Left lobe of liver (tissue), 2 donors: ENCODE measurements at places on chromosomes 3 and 15. TPM values are rescaled to one million over a fixed set of nuclear protein-coding genes. Genes with fewer than 3 reads are reported as not detected.

GRCh38 chr15:77440378-77440999, 19.8 kb downstream of the HMG20A start:
- no peak for DNase-seq

- DNase-seq, result no peak
Observed at GRCh38 chr3:134380249-134380648, 6.0 kb upstream of the AMOTL2 start.

- peak; percentile 95 for DNase-seq
Observed at GRCh38 chr3:148697306-148698189, at the start of gene AGTR1. Gene AGTR1 (plus strand): TSS chr3:148697903. CDS start chr3:148741036, 43,133 bp downstream.

- no peak for DNase-seq
Observed at GRCh38 chr3:60431599-60431958, 819.7 kb downstream of the FHIT start.

GRCh38 chr3:97265237-97266005, 451.0 kb downstream of the EPHA6 start:
- no peak for DNase-seq

DNA sequence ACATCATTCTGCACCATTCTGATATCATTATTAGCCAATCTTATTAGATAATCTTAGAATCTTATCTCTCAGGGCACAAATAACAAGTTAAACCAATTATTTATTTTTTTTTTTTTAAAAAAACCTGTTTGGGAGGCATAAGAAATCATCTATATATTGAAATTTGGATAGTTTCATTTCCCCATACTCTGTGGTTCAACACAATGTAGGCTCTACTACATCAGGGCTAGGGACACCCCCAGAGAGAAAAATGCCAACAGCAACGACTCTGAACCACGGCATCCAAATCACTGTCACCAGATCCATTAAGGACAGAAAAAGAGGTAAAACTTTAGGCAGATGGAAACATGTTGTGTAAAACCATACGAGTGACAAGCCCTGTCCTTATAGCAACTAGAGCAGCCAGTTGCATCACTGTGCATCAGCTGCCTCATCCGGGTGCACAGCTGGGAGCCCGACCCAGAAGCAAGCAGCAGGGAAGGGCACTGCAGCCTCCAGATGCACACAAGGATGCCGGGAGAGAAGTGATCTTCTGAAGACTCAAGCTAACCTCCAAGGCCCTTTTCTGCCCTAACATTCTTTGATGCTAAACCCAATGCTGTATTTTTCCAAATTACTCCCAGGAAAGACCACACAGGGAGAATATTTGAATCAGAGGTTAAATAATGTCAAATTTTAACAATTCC, 381.1 kb downstream of the CTNNB1 start:
- DNase-seq, result no peak

DNA sequence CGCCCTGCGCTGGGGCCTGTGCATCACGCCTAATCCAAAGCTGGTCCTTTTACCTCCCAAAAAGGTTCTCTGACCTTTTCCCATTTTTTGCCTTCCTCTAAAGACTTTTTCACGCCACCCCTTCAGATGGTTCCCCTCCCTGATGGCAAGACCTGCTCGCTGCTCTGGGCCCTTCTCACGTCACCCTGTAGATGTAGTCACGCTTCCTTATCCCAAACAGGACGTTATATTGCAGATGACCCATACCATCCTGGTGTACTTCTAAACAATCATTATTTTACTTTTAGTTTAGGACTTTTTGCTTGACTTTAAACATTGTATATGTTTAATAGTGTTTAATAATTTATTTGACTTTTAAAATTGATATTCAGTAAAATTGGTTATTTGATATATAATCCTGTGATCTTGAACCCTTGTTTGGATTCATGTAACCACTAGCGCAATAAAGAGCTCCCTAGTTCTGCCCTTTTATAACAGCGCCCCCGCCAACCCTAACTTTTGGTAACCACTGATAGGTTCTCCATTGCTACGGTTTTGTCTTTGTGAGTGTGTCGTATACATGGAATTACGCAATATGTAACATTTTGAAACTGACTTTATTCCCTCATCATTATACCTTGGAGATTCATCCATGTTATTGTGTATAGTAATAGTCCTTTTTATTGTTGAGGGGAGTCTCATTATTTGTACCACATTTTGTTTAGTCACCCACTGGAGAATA, 159.0 kb upstream of the CHRNA7 start:
- DNase-seq, result no peak

GRCh38 chr3:8768364-8769087, 887 bp downstream of the OXTR start:
- DNase-seq, result no peak

DNA sequence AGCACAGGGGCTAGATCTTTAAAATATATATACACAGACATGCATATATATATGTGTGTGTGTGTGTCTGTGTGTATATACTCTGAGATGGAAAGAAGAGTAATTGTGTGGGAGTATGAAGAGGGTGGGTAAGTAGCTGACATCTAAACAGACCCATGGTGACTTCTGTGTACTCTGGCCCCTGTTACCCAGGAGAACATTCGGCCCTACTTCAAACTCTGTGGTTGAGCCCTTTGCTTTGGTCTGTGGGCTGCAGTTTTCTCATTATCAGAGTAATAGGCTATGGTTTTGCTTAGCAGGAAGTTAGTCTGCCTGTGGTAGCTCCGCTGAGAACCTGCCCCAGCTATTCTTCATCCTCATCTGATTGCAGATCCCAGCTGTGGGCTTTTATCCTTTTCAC, 141.4 kb downstream of the RBPMS2 start:
- no peak for DNase-seq

- DNase-seq, result no peak
Observed at GRCh38 chr3:157464321-157464720, 27.7 kb downstream of the PTX3 start.

DNA sequence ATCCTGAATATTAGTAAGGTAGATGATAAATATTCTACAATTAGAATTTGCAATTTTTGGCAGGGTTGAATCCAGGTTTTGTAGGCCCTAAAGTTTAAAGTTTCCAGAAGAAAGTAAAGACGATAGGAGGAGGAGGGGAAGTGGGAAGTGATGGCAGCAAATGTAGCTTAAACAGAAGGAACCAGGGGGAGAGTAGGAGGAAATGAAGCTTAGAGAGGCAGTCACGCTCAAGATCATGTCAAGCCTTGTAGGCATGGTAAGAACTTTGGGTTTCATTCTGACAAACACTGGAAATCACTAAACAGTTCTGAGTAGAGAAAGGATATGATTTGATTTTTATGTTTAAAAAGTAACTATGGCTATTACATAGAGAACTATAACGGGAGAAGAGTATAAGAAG, 63.9 kb downstream of the NR2E3 start:
- DNase-seq, result no peak

DNA sequence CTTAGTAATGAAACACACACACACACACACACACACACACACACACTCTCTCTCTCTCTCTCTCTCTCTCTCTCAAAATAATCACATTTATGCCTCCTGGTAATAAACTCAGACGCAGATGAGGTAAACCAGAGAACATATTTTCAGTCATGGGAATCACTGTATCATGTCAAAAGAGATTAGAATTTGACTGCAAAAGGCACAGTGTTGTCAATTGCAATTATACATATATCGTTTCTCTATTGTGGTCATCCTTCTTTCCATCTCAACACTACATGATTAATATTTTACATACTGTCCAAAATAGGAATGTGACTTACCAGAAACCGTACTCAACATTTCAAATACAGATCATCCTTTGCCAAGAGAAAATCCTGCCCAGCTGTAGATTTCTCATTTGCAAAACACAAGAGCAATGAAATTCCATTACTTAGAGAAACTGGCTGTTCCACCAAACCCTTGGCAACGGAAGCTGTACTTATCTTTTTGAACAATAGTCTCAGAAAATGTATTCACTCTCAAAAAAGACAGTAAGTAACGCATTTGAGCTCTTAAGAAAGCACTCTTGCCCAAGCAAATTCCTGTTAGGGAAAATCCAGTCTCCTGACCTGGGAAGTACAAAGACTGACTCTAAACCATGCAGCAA, 24.3 kb downstream of the PDZRN3 start:
- no peak for DNase-seq

DNA sequence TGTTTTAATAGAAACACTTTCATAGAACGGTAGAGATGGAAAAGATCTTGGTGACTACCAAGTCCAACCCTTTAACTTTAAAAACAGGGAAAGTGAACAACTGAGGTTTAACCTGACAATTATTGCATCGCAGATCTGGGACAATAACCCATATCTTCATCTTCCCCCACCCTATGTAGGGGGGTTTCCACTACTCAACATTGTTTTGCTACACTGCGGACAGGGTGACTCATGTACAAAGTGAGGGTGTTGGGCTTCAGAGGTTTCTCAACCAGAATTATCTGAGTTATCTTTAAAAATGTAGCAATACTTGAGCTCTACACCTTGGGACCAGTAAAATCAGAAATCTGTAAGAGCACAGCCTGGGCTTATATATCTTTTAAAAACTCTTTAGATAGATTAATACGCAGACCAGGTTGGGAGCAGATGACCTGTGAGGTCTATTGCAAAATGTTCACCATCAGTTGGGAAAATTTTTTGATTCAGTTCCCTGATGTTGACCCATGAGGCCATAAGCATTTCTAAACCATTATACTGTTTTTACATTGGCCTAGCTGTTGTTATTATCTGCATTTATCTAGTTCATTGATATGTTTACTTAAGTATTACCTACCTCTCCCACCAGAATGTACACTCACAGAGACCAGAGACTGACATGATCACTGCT, 103.6 kb upstream of the ICE2 start:
- DNase-seq, result no peak

DNA sequence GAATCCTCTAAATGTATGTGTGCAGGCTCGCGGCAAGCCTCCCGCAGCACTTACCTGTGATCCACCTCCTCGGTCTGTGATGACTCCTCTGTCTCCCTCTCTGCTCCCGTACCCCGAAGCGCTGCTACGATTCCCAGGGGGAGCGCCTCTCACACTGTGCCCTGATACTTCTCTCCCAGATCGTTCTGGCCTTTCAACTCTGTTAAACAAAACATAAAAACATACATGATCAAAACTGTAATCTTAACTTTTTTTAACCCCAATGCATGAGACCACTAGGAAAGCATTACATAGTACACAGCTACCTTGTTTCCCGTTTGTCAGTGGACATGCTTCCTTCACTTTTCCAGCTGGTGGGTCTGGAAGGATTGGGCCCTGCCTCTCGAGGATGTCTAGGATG, 46.6 kb downstream of the SLTM start:
- DNase-seq, result no peak

DNA sequence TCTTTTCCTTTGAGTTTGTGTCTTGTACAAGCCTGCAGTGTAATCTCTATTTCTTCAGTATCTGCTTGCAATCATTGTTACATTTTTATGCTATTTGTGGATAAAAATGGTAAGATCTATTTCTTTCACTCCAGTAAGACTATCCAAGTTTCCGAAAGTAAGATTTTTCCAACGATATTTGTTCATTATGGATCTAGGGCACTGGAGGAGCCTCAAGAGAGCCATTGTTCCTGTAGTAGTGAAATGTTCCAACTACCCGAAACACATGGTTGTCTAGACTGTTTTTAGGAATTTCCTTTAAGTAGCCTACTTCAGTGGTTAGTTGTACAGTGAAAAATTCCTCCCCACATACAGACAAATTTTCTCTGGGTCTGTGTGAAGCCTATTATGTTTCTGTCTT, 597.4 kb downstream of the RSL24D1 start:
- no peak for DNase-seq

DNA sequence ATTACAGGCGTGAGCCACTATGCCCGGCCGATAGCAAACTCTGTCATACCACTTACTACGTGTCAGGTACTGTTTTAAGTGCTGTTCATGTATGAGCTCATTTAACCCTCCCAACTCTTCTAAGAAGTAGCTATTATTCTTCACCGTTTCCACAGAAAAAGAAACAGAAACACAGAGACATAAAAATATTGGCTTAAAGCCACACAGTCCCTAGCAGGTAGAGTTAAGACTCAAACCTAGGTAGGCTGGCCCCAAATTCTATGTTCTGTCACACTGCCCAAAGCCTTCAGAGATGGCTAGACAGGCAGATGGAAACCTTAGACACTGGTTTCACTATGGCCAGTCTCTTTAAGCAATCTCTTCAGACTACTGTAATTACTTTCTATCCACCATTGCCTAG, 149.8 kb upstream of the KCNMB2 start:
- DNase-seq, result no peak

DNA sequence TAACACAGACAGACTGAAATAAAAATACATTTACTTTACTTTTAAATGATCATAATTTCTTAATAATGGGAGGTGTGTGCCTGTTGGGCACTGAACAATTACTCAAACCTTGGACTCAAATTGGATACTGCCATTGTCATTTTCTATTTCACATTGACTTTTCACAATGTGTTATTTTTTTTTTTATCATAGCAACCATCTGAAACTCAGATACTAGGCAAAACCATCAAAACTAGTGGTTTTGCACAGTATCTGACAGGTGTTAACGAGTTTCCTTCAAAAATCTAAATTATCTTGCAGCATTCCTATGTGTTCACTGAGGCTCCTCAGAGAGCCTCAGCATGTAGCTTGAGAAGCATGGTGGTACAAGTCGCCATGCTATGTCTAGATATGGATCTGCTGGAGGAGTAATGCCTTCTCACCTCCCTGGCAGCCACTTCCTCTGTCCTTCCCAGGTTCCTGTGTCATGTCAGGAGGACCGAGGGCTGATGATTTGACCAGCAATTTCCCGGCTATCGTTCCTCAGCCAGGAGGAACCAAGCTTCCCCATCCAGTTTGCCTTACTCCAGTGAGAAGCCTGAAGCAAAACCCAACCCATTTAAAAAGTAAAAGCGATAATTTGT, 29.9 kb upstream of the RFTN1 start:
- DNase-seq, result no peak

GRCh38 chr3:118760585-118761290, 273.9 kb downstream of the IGSF11 start:
- DNase-seq, result no peak

DNA sequence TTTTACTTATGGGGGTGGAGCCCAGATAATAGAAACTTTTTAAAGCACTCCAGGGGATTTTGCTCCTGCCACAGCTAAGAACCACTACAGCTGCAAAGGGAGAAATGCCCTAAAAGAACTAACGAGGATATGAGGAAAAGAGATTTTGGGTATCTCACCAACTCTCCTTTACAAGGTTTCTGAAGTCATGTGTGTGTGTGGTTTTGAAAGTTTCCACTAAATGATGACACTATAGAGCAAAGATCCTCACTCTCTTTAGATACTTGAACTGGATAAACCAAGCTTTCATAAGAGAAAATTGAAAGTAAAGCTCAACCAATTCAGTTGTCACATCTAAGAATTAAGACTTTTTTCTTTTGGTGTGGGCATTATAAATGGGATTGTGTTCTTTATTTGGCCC, 455.3 kb upstream of the ALCAM start:
- DNase-seq, result no peak

- no peak for DNase-seq
Observed at GRCh38 chr3:143697975-143698374, 150.3 kb downstream of the SLC9A9 start.

KNG1 gene
- total RNA-seq, result 1,019 TPM

SOX2 gene
- 0.23 TPM for total RNA-seq

EFHB gene
- 0.48 TPM for total RNA-seq

ALDH1A3 gene
- 4.0 TPM for total RNA-seq

TGM5 gene
- not detected for total RNA-seq

TERC gene
- total RNA-seq, result 3.1 TPM

CCDC54 gene
- not detected for total RNA-seq

MORC1 gene
- 0.10 TPM for total RNA-seq

CHRNA7 gene
- total RNA-seq, result not detected

P2RY14 gene
- not detected for total RNA-seq

ERC2 gene
- not detected for total RNA-seq
